Stomach (tissue), 19 donors: ENCODE measurements at places on chromosomes 16 and 17. TPM values are rescaled to one million over a fixed set of nuclear protein-coding genes. Genes with fewer than 3 reads are reported as not detected.

VAT1L gene
- total RNA-seq, result 0.87 TPM

MEIOB gene
- total RNA-seq, result not detected

DNA sequence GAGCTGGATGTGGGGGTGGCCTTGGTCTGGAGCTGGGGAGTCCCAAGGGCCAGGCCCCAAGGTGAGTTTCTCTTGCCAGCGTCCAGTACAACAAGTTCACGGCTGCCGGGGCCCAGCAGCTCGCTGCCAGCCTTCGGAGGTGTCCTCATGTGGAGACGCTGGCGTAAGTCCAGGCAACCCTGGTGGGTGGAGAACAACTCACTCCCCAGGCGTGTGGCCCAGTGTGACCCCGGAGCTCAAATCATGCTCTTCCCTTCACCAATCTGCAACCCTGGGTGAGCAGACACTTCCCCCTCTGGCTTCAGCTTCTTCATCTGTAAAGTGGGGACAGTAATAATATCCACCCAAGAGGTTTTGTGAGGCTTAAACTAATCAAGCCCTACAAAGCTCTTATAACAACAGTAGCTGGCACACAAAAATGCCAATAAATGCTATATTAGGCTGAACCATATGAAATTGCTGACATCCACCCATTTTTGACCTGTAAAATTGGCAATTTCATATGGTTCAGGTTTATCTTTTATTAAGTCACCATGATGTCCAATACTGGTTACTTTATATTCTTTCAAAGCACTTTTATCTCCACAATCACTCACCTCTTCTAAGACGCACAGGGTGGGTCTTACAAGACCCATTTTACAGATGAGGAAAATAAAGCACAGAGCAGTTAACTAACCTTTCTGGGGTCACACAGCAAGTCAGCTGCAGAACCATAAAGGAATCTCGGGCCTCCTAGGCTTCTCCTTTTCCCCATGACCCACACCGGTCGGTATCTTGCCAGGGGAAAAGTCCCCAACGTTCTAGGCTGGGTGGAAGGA lies 19.7 kb downstream of the DEXI start:
- H3K27ac ChIP-seq, result peak overlapping the region; percentile 72
- no peak for DNase-seq
- H3K4me3 ChIP-seq, result no peak overlapping the region
- H3K36me3 ChIP-seq, result peaks cover 47% of the 10 kb centered on the region
- H3K4me1 ChIP-seq, result peaks cover 41% of the 10 kb centered on the region
- H3K27me3 ChIP-seq, result no peaks in the 10 kb centered on the region

ABCC1 gene
- total RNA-seq, result 105 TPM

FOXN1 gene
- total RNA-seq, result not detected

DNA sequence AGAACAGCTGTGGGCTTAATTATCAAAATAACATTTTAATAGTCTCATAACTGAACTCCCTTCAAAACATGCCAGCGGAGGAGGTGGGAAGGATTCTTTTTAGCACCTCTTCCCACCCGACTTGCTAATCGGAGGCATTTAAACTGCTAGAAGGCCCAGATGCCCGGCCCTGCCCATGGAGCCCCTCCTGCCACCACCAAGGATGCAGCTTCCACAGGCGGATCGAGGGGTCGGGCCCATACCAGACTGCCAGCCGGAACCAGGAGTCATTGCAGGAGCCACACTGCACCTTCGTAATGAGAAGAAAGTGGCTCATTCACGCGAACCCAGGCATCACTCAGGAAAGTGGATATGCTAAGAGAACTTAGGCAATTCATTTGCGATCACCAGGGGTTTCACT lies 201.2 kb downstream of the C16orf78 start:
- H3K4me1 ChIP-seq, result no peaks in the 10 kb centered on the region
- H3K36me3 ChIP-seq, result no peaks in the 10 kb centered on the region
- no peak overlapping the region for H3K27ac ChIP-seq
- no peaks in the 10 kb centered on the region for H3K27me3 ChIP-seq
- no peak for DNase-seq

HSPB9 gene
- not detected for total RNA-seq

DNA sequence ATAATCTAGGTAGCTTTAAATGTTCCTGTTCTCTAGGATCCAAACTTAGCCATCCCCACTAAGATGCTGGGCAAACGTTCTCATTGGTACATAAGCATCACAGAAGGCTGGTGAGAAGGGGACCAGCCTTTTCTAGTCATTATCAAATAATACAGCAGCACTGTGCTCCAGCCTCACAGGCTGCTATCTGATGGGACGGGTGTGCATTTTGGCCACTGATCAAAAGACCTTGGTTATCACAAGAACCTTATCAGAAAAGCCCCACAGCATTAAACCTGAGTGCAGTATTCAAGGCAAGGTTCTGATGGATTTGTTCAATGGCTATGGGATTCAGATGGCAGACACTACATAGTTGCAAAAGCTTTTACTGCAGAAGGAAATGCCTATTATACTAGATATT lies 19.1 kb upstream of the KPNB1 start:
- peak overlapping the region; percentile 44 for H3K27ac ChIP-seq
- H3K27me3 ChIP-seq, result no peaks in the 10 kb centered on the region
- H3K36me3 ChIP-seq, result peaks cover 8% of the 10 kb centered on the region
- H3K4me3 ChIP-seq, result no peak overlapping the region
- H3K4me1 ChIP-seq, result peaks cover 27% of the 10 kb centered on the region

EME1 gene
- total RNA-seq, result 4.0 TPM

DNA sequence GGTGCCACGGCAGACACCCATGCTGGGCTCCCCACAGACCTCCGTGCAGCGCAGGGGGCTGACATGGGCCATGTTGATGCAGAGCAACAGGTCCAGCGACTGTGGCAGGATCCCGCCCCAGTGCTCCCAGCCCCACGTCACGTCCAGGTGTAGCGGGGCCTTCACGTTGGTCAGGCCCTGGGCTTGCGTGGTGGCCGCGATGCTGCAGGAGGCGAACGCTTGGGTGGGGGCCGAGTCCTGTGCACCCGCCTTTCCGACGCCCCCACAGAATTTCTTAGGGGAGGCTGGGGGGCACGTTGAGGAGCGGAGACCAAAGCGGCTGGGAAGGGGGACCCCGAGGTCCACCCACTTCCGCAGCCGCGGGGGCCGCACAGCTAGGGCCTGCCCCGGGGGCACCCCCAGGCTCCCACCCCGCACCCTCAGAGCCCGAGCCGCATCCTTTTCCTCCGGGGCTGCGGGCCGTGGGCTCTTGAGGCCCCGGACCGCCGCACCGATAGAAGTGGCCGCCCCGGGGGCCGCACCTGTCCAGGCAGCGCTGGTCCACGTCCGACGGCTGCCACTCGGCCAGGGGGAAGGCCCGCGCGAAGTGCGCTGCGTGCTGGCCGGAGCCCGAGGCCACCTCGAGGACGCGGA lies 416 bp downstream of the METTL26 start:
- peak overlapping the region; percentile 90 for H3K27ac ChIP-seq
- peaks cover 45% of the 10 kb centered on the region for H3K4me1 ChIP-seq
- no peak for DNase-seq
- peak overlapping the region; percentile 96 for H3K4me3 ChIP-seq
- H3K27me3 ChIP-seq, result peaks cover 13% of the 10 kb centered on the region

KRTAP2-3 gene
- not detected for total RNA-seq

PRSS8 gene
- total RNA-seq, result 22.9 TPM

GCGR gene
- 0.55 TPM for total RNA-seq

DNA sequence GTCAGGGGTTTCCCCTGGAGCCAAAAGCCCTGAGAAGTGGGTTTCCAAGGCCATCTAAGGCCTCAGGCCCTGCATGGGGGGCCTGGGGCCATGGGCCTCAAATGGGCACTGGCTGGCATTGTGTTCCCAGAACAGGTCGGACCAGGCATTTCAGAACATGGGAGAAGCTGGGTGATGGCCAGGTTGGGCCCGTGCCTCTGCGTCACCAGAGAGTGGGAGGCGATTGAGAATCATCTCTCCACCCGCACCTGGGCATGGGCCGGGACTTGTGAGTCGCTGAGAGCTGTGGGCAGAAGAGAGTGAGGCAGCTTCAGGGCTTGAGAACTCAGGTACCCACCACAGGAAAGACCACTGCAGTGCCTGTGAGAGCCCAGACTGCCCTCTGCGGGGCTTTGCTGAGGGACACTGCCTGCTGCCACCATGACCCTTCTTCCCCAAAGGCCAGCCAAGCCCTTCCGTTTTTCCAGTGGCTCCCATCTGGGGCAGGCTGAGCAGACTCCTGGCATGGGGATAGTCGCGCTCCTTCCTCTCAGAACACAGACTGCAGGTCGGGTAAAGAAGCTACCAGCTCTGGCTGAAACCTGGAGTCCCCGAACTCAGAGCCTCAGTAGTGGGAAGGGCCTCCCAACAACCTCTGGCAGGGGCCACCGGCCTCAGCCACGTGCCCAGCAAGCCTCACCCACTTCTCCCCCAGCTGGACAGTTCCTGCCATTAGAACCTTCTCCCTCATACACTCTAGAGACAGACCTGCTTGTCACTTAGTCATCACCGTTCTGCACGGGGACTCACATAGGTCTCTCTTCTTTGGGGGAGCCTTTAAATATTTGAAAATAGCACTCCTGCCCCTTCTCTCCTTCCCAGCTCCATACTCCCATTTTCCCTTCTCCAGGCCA lies 1.6 kb downstream of the RAB11FIP4 start:
- H3K27ac ChIP-seq, result no peak overlapping the region
- no peak overlapping the region for H3K4me3 ChIP-seq
- no peaks in the 10 kb centered on the region for H3K36me3 ChIP-seq
- no peak for DNase-seq

- H3K4me1 ChIP-seq, result no peaks in the 10 kb centered on the region
- no peaks in the 10 kb centered on the region for H3K27me3 ChIP-seq
- H3K27ac ChIP-seq, result no peak overlapping the region
- peaks cover 34% of the 10 kb centered on the region for H3K36me3 ChIP-seq
- no peak overlapping the region for H3K4me3 ChIP-seq
These were observed 23.8 kb downstream of the ADCY7 start for GRCh38 chr16:50289950-50290764.

GRCh38 chr17:28527859-28528258 lies 21.7 kb downstream of the FOXN1 start:
- DNase-seq, result peak; percentile 90
- peaks cover 44% of the 10 kb centered on the region for H3K4me1 ChIP-seq
- no peak overlapping the region for H3K4me3 ChIP-seq
- H3K27ac ChIP-seq, result no peak overlapping the region

C1QL1 gene
- 2.2 TPM for total RNA-seq

GRCh38 chr16:47779201-47780016 lies 318.3 kb downstream of the PHKB start:
- H3K36me3 ChIP-seq, result no peaks in the 10 kb centered on the region
- DNase-seq, result no peak
- H3K4me1 ChIP-seq, result no peaks in the 10 kb centered on the region
- no peak overlapping the region for H3K27ac ChIP-seq
- no peaks in the 10 kb centered on the region for H3K27me3 ChIP-seq

TNP2 gene
- not detected for total RNA-seq

DNA sequence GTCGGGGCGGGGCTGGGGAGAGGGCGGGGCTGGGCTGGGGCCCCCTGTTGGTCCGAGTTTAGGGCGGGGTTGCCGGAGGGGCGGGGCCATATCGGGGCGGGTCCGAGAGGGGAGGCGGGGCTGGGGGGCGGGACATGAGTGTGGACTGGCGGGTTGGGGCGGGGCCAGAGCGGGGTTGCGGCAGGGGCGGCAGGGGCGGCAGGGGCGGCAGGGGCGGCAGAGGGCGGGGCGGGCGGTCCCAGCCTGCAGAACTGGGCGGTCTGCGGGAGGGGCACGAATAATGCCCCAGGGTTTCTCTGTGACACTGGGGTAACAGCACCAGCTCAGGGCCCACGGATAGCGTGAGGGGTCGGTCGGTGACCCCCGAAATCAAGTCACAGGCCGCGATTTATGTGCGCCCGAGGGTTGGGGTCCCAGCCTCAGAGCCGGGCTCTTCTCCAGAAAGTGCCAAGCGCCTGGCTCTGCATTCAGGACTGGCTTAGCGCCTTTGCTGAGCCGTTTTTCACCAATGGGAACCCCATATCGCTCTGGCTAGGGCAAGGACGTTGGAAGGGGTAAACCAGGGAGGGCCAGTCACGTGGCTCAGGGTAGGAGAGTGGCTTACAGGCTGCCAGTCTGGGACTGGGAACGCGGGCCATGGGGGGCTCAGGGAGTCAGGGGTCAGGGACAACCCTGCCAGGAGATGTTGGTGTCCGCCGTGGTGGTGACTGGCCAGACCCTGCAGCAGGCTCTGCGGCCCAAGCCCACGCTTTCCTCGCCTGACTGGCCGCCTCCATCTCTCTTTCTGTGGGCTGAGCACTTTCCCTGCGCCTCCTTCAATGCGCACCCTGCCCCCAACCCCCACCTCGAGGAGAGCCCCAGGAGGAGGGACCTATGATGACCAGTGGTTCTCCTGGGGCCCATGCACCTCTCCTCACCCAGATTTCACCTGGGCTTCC lies 1.2 kb upstream of the METTL26 start:
- peaks cover 23% of the 10 kb centered on the region for H3K36me3 ChIP-seq
- H3K4me3 ChIP-seq, result peak overlapping the region; percentile 73
- H3K4me1 ChIP-seq, result peaks cover 39% of the 10 kb centered on the region
- no peaks in the 10 kb centered on the region for H3K27me3 ChIP-seq
- peak overlapping the region; percentile 90 for H3K27ac ChIP-seq

DNA sequence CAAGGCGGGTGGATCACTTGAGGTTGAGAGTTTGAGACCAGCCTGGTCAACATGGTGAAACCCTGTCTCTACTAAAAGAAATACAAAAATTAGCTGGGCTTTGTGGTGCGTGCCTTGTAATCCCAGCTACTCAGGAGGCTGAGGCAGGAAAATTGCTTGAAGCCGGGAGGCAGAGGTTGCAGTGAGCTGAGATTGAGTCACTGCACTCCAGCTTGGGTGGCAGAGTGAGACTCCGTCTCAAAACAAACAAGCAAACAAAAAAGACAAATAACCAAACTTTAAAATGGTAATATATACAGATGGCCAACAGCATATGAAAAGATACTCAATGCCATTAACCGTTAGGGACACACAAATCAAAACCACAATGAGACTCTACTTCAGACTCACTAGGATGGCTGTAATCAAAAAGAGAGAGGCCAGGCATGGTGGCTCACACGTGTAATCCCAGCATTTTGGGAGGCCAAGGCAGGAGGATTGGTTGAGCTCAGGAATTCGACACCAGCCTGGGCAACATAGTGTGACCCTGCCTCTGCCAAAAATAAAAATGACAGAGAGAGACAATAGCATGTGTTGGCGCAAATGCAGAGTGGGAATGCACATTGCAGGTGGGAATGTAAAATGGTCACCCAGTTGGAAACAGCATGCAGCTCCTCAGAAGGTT lies 21.3 kb downstream of the SULT1A2 start:
- DNase-seq, result no peak
- peaks cover 7% of the 10 kb centered on the region for H3K36me3 ChIP-seq
- no peaks in the 10 kb centered on the region for H3K27me3 ChIP-seq
- H3K27ac ChIP-seq, result no peak overlapping the region

DNA sequence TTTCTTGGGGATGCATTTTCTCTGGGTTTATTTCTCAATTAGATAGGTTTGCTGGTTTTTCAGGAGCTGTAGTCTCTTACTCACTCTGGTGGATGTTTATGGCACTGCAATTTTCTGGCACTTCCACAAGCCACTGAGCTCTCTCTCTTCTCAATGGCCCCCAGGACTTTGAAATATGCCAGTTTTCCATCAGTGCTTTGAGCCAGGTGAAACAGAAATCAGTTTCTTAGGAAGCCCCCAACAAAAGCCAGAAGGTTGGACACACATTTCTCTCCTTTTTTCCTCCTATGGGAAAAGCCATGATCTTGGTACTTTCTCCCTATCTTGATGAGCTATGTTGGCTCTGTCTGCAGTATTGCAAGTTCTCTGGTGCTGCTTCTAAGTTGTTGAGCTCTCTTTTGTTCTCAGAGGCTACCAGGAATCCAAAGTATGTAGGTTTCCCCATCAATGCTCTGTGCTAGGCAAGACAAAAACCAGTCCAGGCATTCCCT lies 90.7 kb upstream of the SMIM36 start:
- H3K27me3 ChIP-seq, result peaks cover 5% of the 10 kb centered on the region
- H3K27ac ChIP-seq, result no peak overlapping the region
- H3K4me1 ChIP-seq, result peaks cover 12% of the 10 kb centered on the region
- no peaks in the 10 kb centered on the region for H3K36me3 ChIP-seq
- no peak for DNase-seq
- H3K4me3 ChIP-seq, result no peak overlapping the region
